ENCODE measurements at places on chromosomes 3 and 15.

DNA sequence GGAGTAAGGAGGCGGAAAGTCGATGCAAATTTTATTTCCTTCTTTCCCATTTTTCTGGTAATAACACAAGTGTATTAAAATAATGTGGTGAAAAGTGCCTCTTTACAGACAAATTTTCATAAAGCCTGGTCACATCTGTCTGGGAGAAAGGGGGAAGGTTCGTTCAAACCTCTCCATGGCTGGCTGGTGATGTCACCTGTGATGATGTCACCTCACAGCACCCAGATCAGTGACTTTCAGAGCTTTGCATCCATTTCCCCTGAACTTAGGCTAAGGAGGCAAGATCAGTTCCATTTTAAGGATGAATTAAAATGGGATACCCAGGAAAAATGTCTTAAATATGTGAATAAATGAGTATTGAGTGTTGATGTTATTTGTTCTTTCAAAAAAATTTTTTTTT is 34.1 kb downstream of the ATP10A start:
- no peak for DNase-seq

DNA sequence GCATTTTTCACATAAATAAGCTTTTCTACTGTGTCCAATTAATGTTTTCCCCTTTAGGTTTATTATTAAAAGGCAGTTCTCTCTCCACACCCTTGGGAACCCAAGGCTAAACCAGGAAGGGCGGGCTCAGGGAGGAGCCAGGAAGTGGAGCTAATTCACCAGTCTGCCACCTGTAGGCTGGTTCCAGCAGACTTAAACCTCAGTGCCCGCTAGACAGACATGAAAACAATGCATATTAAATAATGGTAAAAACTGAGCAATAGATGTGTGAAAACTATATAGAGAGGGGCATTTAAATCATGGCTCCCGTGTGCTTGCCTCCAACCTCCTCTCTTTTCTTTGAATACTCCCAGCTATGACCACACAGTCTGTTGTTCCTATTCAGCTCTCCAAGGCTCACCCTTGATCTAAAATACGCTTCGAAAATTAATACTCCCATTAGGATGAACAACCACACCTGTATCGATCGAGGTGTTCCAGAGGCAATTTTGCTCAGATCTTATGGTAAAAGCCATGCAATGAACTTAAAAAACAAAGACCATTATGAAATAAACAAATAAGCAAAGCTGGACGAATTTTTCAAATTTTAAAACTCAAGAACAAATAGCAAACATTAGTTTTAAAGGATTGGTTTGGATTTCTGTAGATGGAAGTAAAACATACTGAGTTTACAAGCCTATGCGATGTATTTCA is 253.3 kb downstream of the TJP1 start:
- no peak for DNase-seq

- DNase-seq, result no peak
Observed at GRCh38 chr3:61954097-61954540, 392.7 kb downstream of the PTPRG start.

DNA sequence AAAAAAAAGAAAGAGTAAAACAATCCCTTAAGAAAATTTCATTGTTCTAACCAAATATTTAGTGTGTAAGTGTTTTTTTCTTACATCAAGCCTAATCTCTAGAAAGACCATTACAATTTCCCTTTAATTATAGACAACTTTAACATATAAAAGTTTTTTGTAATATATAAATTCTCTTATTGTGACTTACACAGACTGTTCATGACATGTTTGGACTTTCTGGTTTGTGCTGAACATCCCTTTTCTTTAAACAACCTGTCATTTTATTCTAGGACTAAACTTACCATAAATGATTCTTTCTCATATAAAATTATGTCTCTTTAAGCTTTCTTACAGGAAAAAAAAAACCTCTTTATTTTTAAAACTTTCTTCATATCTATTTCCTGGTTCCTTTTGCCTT is 13.0 kb upstream of the BTLA start:
- DNase-seq, result no peak

Data from inflammatory macrophage (primary cell).